Panc1 (cell line): ENCODE measurements at places on chromosomes 6 and 20.

GRCh38 chr6:41502917-41503671 is 43.1 kb upstream of the FOXP4 start:
- no peak for DNase-seq

DNA sequence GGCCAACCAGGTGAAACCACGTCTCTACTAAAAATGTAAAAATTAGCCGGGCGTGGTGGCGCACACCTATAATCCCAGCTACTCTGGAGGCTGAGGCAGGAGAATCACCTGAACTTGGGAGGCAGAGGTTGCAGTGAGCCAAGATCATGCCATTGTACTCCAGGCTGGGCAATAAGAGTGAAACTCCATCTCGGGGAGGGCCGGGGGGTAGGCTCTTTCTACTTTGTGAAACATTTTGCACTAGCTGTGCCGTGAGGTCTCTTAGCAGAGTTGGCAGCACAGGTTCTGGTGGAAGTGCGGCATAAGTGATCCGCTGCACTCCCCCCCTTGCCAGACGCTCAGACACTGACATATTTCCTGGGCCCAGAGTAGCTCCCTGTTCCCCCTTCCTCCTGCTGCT is 24.5 kb downstream of the PSMG4 start:
- DNase-seq = no peak

DNA sequence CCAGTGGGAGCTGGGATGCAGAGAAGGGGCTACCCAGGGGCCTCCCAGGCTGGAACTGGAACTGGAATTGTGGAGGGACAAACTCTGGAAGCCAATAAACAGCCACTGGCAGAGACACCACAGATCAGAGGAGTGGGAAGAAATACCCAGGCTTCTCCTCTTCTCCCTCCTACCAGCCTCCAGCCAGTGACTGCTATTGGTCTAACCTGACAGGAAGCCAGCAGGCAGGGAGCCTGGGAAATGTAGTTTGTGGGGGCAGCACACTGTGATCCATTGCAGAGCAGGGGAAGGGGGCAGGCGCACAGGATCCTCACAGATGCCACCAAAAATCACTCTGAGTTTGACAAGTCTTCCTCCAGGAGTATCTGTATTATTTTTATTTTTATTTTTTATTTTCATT is 12.1 kb upstream of the MLN start:
- DNase-seq = no peak

DNA sequence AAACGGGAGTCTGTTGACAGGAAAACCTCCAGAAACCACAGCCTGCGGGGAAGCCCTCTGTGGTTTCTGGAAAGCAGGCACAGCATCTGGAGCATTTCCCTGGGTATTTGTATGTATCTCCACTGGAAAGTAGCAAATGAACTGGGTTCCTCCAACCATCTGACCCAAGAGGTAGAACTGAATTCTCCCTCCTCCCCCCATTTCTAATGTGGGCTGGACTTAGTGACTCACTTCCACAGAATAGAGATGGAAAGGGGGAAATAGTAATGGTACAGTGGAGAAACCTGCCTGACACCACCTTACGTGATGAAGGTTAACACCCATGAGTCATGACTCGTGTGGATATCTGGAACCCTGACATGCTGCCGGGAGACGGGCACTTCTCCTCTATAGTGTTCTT is 51.9 kb upstream of the XRN2 start:
- no peak for DNase-seq

DNA sequence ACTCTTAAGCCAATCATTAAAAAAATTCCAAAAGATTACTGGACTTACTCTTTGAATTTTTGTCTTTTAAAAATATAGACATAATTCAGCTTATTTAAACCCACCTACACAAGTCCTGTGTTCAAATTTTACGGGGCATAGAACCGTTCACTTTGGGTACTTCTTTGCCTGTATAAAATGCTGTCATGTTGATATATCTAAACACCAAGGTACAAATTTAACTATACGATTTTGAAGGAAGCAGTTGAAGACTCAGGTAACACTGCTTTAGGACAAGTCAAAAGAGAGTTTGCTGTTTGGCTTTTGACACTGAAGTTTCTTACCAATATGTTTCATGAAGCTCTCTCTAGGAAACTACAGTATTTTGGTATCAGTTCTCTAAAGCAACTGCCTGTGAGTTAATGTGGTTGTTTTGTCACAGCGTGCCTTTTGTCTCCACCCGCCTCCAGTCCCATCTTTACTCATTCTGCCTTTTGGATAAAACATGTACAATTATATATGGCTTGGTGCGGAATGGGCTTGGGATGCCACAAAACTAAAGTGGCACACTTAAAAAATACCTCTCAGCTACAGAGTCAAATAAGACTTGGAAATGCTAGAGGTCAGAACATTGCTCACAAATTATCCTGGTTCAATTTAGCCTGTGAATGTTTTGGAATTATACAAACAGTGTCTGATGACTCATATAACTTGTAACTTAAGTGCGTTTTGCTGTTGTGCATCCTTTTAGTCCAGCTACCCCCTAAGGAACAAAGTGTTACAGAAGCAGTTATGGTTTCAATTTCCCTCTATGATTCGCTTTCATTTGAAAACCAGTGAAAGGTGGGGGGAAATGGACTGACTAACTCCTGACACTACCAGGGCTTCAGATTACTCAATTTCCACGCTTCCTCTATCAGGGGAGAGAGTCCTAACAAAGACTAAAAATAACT is 38.7 kb downstream of the RGS17 start:
- no peak for DNase-seq

- no peak for DNase-seq
Measured at GRCh38 chr6:122361314-122361979, 38.0 kb upstream of the HSF2 start.

- DNase-seq = no peak
Measured at GRCh38 chr6:142929751-142930358, 15.1 kb downstream of the HIVEP2 start.

DNA sequence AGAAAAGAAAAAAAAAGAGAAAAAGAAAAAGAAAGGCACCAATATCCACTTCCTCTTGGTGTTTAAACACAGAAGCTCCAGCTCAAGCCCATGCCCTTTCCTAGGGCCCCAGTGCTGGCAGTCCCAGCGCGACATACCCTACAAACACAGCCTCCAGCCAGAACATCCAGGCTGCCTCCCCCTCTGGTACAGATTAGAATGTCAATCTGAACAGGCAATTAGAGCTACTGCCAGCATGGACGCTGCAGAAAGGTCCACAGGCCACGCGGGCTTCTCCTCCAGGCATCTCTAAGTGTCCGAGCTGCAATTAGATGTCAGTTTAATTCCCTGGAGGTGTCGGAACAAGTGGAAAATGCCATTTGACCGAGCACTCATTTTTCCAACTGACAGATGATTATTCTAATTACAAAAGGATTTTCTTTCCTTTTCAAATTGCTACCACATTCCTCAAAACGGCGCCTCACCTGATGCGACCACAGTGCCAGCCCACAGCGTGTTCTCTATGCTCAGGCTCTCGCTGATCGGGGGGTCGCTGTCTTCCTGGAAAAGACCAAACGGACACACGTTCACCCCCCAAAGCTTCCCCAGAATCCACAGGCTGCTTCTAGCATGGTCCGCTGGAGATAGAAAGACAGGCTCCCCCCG is 79.5 kb downstream of the ATP9A start:
- DNase-seq = no peak

DNA sequence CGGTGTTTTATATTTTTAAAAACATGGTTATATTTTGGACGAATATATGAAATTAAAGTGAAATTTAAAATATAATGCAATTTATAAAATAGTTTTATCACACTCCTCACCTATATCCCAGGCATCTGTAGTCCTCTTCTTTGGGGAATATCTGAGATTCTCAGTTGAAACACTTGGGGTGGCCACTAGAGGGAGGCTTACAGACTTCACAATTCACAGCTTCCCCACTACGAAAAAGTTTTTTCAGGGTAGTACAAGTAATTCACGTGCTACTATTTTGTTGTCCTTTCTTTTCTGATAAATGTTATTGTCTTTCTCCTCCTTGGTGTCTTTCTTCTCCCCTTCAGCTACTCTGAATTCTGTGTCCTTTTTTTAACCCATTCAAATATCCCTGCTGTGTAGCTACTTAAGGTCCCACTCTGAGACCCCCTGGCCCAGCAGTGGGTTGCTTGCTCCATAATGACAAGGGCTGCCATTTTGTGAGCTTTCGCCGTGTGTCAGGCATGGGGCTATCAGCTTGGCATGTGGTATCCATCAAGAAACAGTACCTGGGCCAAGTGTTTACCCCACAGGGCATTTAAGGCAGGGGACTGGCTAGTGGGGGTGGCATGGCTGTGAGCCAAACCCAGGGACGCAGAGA is 43.6 kb upstream of the PHACTR3 start:
- DNase-seq = no peak

- DNase-seq = no peak
Measured at GRCh38 chr6:159456349-159456748, 236.7 kb downstream of the SOD2 start.

- DNase-seq = no peak
Measured at GRCh38 chr6:170152124-170152926, 138.6 kb downstream of the DLL1 start.

DNA sequence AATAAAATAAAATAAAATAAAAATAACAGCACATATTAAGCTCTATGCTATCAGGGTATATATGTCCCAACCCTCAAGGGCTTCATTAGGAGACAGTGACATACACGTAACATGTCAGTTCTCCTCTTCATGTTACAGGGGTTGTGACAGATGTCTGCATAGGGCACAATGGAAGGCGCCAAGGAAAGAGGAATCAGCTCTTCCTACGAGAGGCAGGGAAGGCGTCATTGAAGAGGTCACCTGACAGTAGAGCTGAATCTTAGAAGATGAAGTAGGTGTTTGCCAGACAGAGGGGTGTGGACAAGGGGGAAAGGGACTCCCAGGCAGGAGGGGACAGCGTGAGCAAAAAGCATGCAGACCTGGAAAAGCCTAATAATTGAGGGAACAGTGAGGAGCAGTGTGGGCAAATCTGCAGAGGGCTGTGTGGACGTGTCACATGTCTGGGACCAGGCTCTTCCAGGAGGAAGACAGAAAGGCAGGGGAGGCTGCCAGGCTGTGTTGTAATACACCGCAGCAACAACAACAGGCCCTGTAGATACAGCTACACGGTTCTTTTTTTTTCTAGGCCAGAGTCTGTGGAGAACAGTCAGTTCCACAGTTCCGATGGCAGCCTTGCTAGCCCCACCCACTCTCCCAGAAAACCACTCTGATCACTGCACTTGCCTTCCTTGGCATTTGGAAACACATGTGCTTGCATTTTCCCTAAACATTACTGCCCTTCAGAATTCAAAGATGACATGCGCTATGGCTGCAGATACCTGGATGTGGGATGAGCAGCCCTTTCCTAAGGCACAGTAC is 2.5 kb upstream of the FKBP5 start:
- DNase-seq = no peak

- DNase-seq = no peak
Measured at GRCh38 chr20:63357921-63358905, 2.9 kb downstream of the CHRNA4 start.

DNA sequence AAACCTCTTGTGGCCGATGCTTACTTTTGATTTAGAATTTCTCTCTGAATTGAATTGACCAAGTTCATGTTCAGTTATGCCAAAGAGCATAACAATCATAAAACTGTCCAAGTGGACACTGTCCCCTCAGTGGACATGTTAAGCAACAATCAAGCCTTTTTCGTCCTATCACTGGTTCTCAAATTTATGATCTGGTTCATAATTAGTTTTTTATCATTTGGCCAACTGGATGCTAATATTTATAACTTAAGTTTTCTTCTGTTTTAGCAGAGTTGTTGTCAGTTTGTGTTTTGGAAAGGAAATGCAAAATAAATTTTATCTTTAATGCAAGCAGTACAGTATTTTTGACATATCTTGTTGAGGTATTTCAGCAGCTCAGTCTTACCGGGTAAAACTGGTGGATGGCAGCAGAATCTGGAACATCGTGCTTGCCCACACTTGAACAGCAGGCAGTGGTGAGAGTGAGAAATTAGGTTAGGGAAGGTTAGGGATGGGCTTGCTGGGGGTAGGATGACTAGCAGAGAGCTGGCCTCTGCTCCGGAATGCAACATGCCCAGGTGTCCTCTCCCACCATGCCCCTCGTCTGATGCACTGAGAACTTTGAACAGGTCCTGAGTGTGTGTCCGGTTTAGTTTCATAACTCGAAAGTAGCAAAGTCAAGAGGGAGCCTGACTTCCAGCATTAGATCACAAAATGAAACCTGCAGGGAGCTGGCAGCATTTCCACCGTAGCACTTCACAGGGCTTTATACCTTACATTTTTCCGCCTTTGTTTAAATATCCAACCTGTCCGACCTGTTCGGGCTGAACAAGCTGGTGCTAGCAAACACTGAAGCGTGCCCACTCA is 93.1 kb downstream of the RREB1 start:
- DNase-seq = no peak

DNA sequence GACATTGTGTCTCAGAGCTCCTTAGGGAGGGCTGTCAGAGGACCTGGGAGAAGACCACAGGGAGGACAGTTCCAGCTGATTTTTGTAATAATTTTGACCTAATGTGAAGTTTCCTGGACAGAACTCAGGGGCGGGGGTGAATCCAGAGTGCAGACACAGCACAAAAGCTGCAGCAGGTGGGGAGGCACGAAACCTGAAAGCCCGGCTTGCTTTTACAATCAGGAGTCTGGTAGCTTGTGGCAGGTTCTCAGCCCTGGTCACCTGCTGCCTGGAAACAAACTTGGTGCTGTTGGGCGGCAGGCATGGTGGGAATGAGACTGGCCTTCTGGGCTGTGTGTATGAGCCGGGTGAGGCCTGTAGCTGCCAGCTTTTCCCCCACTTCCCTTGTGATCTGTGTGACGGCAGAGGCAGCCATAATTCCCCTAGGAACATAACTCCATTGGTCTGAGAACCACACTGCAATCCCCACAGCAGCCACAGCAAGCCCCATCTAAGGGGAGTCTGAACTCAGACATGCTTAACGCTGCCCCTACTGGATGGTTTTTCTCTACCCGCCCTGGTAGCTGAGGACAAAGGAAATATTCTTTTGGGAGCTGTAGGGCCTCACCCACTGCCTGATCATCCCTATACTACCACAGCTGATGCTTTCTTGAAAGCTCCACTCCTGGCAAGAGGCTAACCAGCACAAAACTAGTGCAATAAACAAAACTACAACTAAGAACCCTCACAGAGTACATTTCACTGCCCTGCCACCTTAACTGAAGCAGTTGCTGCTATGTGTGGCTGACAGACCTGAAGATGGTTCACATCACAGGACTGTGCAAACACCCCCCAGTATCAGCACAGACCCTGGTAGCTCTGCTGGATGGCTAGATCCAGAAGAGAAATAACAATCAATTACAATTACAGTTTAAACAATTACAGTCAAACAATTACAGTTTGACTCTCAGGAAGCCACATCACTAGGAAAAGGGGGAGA is 1055.1 kb upstream of the GJE1 start:
- DNase-seq = no peak

DNA sequence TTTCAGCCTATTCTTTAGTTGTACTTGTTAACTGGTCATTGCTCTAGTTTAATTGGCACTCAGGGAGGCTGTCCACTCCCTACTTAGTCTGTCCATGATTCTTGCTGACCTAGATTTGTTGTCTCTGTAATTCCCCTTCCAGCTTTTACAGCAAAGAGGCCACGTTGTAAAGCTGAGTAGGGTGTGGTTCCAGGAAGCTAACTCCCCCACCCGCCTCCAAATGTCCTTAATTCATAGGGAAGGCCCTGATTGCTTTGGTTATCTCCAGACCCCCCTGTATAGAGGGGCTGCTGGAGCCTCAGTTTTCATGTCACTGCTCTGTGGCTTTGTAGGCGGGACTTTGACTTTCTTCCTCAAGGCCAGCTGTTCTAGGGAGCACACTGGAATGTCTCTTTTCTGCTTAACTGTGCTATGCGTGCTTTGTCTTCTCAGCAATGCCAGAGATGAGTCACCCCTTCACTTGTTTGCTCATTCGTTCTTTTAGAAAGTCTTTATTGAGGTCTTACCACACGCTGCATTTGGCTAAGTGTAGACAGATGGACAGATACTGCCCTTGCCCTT is 175.1 kb upstream of the JAG1 start:
- DNase-seq = peak; percentile 57

GRCh38 chr6:2708456-2708855 is 42.3 kb downstream of the MYLK4 start:
- DNase-seq = no peak
